ENCODE measurements at places on chromosomes 1 and 21.

DNA sequence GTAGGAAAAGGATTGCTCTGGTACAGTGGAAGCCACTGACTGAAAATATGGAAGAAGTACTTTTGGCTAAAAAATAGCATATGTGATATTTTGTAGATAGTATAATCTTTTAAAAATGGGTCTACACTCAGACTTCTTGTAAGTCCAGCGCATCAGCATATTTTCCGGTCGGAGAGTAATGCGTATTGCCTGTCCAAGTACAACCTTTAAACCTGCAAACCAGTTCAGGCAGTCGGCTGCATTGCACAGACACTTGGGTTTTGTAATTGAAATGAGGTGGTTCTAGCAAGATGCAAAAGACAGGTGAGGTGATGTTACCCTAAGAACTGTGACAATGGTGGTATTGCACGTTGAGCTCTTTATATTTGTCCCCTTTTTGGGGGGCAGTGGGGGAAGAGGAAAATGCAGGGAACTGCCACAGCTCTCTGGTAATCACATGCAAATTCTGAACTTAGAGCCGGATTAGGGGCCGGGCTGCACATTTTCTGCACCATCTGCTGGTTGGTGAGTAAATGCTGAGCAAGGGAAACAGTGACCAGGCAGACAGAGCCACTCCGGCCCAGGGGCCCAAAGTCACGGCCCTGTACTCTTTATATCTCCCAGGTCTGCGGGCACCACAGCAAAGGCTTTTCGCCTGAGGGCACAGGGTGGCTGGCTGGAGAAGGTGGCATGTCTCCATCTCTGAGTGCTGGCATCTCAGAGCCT is 2.3 kb downstream of the GPR137B start:
- no peak for DNase-seq

DNA sequence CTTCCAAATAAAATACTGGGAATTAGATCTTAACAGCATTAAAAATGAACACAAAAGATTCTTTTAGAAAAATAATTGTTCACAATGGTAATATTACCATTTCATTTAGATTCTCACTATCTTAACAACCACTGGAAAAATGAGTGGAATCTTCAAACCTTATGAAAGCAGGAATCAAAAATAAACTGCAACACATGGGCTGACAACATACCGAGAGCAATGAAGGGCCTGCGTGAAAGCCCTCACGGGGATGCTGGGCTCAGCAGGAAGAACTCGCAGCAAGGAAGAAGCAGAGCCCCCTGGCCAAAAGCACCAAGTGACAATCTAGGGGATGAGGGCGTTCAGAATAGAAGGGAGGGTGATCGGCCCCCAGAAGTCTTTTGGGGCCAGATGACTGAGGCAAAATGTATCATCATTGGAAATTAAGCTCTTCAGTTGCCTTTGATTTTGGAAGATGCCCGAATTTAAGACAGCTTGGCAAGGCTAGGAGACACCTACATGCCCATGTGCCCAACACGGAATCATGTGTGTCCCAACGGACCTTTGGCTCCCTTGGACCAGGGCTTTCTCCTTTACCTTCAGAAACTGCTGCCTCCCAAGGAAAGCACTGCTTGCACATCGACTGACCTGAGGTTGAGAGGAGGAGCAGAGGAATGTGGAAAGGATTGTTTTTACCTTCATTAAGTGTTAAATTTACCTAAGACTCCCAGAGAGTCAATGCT is 103.9 kb downstream of the TGFBR3 start:
- no peak for DNase-seq

DNA sequence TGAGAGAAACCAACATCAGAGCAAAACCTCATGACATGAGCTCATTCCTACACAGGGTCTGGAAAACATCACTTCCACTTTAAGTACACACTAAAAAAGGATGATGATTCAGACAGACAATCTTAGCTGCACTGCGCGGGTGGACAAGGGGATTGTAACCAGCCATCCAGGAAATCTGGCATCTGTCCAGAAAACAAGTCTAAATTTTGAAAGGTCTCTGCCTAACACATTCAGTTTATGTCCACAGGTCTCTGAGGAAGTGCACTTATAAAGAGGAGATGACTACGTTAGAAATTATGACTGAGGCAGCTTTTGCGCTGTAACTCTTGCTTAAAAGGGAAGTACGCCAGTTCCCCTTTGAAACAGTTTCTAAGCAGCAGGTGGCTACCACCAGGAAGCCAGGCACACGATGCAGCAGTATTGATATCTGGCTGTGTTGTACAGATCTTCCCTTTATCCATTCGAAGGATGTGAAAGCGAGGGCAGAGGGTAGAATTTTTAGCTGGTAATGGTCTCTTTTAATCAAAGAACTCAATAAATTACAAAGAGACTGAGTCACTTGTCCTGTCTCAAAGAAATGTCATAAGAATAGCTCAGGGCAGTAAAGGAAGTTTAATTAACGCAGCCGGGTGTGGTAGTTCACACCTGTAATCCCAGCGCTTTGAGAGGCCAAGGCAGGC is 128.0 kb downstream of the SETD4 start:
- DNase-seq, result no peak

DNA sequence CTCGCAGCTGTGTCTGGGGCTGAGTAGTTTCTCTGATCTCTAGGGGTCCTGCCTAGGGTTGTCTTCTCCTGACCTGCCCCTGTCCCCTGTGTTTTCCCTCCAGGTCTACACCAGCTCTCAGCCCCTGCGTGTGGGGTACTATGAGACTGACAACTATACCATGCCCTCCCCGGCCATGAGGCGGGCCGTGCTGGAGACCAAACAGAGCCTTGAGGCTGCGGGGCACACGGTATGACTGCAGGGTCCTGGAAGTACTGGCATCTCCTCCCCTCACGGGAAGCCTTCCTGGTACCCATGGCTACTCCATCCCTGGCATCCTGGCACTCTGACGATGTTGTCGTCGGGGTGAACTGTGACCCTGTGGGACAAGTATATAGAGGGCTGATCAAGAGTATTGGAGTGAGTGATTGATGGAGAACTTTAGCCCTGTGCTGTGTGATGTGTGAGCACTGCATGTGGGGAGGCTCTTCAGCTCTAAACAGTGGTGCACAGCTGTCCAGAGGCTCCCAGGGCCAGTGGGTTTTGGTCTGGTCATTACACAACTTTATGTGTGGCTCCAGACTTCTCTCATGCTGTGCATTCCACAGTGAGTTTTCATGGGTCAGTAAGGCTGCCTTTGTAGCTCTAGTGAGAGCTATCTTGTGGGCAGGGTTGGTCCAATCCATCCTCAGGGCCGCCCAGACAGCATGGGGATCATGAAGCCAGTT is 14.4 kb downstream of the FAAH start:
- no peak for DNase-seq

DNA sequence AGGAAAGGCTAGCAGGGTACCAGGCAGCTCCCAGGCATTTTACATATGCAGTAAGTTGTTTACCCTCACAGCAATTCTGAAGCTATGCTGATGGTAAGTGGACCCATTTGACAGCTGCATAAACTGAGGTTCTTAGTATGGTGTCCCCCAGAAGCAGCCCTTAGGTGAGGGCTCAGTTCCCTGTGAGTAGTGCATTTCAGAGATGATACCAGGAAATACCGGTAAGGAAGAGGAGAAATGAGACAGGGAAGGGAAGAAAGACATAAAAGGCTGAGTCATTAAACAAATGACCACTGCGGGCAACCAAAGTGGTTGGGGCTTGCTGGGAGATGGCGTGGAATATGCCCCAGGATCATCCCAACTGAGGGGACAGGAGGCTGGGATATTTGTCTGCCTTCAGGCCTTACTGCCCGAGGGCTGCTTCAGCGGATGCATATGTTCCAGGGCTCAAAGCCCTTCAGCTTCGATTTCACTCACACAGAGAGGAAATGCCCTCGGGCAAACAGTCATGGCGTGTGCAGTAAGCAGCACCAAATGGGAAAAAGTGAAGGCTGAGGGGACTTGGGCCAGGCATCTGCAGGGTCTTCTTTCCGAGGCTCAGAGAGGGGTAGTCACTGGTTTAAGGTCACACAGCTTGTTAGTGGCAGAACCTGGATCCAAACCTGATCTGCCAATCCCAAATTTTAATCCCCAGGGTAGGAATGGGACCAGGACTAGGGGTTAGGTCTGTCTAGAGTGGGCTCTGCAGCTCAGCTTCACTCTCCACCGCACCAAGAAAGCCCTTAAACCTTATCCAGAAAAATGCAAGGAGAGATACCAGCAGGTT is 133.7 kb upstream of the RUNX3 start:
- DNase-seq, result no peak

GRCh38 chr21:31536138-31536537 is 123.4 kb upstream of the SOD1 start:
- DNase-seq, result no peak

DNA sequence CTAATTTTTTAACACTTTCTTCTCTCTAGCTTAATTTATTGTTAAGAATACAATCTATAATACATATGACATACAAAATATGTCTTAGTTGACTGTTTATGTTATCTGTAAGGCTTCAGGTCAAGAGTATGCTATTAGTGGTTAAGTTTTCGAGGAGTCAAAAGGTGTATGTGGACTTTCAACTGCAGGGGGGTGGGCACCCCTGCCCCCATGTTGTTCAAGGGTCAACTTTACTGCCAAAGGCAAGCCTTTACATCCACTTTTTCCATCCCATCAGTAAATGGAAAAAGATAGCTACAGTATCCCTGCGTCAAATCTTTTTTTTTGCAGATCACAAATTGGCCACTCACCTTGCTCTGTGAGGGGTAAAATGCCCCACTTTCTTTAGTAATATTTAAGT is 6.3 kb downstream of the METTL18 start:
- DNase-seq, result no peak

DNA sequence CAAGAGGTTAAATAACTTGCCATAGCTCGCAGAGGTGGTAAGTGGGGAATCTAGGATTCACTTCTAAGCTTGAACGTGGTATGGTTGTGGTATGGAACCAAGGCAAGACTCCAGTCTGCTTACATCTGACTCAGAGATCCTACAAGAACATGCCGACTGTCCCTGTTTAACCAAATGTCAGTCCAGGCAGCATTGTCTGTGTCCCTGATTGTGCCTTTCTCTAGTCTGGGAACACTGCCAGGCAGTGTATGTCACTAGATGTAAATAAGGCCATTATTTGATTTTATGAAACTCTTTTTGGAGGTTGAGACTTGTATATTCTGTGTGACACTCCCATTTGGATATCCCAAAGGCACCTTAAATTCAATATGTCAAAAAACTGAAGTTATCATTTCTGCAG is 96.0 kb downstream of the NOS1AP start:
- peak; percentile 34 for DNase-seq

DNA sequence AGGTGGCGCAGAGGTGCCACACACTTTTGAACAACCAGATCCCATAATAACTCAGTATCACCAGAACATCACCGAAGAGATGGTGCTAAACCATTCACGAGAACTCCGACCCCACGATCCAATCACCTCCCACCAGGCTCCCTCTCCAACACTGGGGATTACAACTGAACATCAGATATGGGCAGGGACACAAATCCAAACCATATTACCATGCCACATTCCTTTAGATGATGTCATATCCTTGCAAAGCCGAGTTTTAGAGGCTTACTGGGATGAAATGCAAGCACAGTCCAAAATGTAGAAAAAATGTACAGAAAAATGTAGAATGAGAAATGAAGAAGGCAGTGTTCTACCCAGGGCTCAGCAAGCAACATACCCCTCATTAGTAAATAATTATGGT is 64.7 kb downstream of the SGIP1 start:
- no peak for DNase-seq

DNA sequence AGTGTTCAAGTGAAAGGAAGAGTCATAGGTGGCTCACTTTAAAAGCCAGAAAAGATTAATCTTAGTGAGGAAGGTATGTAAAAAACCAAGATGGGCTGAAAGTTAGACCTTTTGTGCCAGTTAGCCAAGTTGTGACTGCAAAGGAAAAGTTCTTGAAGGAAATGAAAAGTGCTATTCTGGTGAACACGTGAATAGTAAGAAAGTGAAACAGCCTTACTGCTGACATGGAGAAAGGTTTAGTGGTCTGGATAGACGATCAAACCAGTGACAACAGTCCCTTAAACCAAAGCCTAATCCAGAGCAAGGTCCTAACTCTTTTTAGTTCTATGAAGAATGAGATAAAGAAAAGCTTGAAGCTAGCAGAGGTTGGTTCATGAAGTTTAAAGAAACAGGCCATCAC is 106.4 kb downstream of the CTH start:
- no peak for DNase-seq

DNA sequence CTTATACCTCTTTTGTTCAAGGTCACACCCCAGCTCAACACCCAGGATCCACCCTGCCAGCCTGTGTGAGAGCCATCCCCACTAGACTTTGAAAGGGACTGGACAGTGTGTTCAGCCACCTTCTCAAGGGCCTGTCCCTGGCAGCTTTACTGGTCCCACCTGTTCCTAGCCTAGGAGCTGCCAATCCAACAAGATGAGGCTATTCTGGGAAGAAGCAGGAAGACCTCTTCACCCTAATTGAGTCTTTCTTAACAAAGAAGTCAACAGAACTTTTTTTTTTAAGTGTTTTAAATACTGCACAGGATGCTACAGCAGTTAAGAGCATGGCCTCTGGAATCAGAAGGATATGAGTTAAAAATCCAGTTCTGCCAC is 95.8 kb upstream of the HOOK1 start:
- no peak for DNase-seq

DNA sequence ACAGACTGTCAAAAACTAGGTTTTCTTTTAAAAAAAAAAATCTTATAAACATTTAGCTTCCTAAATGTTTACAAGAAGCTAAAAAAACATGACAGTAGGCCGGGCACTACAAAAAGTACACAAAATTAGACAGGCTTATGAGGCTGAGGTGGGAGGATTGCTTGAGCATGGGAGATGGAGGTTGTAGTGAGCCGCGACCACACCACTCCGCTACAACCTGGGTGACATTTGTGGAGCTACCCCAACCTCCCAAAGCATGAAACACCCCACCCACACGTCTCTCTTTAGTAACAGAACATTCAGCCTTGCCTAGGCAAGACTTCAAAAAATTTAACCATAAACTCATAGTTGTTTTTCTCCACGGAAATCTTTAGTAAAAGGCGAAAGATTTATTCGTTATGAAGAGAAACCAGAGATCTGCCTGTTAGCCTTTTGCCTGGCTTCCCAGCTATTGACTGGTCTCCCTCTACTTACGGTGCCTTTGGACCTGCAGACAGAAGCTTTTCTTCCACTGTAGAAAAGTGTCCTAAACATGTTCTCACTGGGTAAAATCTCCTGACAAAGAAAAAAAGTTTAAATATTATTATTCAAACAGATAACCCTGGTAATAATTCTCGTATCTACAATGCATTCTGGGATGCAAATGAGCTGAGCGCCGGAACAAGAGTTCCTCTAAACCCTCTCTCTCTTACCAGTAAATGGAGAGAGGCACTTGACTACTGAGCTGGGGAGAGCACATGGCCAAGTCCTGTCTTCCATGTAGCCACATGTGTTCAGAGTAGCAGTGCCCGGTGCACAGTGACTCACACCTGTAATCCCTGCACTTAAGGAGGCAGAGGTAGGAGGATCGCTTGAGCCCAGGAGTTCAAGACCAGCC is 9.2 kb downstream of the RNU5D-1 start:
- no peak for DNase-seq

Data from NCI-H2081 treated with DMSO at 0.1 percent for 48 hours (cell line).